Activated T-helper 2 cell treated with anti-CD3 and anti-CD28 coated beads, Interferon-gamma antibody, Interleukin-2, Interleukin-4, amounts not matched to agents 10 μg/mL and 5 μg/mL and 100 μg/mL, durations not matched to agents 14 hours and 24 hours and 36 hours (primary cell): ENCODE measurements at places on chromosomes 6 and 20. TPM values are rescaled to one million over a fixed set of nuclear protein-coding genes. Genes with fewer than 3 reads are reported as not detected.

- no peak for DNase-seq
Measured at GRCh38 chr6:124854338-124854922, 107.8 kb upstream of the RNF217 start.

DNA sequence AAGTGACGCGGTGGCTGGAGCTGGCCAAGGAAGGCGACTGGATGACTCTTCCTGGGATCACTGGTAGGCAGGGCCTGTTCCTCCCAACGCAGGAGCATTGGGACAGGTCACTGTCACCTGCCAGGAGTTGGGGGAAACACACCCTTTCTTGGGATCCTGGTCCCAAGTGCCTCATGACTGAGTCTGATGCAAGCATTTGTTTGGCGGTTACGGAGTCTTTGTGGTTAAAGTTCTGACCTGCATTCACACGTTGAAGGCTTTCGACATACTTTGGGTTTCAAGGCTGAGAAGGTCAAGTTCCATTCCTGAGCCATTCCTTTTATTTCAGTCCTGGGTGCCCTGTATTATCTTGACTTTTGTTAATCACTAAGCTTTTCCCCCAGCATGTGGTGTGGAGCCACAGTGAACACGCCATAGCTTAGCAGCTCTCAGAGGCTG, 6.0 kb downstream of the PNLDC1 start:
- no peak for DNase-seq

DNA sequence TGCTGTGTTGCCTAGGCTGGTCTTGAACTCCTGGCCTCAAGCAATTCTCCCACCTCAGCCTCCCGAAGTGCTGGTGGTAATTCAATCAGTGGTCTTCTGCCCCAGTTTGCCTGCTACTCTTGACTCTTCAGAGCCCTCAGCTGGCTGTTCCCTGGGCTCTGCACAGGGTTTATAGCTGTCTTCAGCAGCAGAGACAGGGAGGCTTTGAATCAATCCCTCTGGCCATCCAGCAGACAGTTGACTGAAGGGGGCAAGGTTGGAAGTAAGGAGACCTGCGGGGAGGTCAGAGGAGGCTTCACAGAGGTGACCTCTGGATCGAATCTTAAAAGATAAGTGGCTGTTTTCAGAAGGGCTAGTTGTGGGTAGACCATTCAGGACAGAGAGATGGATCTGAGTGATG, 26.0 kb upstream of the KIF3B start:
- DNase-seq, result no peak

DNA sequence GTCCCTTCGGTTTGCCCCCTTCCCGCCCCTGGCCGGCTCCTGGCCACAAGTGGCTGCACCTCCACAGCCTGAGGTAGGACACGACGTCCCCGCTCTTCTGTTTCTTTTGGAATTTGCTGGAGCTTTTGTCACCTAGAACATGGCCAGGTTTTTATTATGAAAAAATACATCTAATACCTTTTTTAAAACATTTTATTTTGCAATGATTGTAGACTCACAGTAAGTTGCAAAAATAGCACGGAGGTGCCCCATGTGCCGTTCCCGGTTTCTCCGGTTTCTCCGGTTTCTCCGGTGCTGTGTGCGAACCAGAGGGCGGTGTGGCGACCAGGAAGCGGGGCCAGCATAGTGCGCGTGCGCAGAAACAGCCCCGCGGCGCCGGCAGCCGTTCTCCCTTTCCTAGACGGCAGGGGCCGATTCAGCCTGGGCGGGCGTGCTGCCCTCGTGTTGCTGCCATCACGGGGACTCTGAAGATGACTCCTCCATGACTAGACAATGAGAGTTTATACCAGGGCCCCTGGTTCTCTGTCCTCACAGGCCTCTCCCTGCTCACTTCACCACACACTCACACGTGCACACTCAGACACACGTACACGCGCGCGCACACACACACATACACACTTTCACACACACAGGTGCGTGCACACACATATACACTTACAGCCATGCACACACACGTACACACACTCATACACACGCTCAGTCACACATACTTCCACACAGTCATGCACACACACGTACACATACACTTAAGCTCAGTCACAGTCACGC, 102.1 kb downstream of the TMEM242 start:
- peak; percentile 78 for DNase-seq

GRCh38 chr20:22315771-22316170, 268.6 kb downstream of the FOXA2 start:
- DNase-seq, result no peak

DNA sequence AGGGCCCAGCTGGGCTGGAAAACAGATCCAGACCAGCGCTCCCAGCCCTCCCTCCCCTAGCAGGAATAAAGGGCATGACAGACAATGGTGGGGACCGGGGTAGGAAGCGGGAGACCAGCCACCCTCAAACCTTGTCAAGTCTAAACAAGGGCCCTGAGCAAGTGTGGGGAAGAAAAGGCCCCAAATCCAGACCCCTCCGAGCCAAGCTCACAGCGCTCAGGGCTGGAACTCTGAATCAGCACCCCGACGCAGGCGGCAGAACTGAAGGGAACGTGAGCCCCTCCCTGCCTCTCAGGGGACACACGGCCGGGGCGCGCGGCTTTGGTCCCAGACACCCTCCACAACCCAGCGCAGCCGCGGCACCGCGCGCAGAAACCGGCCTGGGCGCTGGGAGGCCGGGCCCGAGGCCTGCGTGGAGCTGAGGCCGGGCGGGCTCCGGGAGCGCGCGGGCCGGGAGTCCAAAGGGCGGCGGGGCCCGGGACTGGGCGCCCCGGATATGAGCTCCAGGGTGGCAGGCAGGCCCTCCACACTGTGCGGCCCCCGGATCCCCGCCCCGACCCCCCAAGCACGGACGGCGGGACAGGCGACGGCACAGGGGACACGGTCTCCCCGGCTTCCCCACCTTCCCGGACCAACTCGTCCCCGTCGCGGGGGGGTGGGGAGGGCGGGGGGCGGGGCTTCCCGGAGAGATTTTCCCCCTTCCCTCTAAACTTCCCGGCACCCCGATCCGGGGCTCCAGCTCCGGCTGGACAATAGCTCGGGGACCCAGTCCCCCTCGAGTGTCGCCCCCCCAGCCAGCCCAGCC, 641 bp downstream of the TEAD3 start:
- DNase-seq, result no peak

- peak; percentile 14 for DNase-seq
Measured at GRCh38 chr6:142566628-142567396, 265.0 kb downstream of the ADGRG6 start.

- no peak for DNase-seq
Measured at GRCh38 chr6:11667876-11668275, 110.7 kb downstream of the ADTRP start.

- no peak for DNase-seq
Measured at GRCh38 chr6:93447874-93448273, 28.5 kb upstream of the EPHA7 start.

GRCh38 chr20:23257848-23258746, 92.5 kb upstream of the NXT1 start:
- DNase-seq, result no peak

DNA sequence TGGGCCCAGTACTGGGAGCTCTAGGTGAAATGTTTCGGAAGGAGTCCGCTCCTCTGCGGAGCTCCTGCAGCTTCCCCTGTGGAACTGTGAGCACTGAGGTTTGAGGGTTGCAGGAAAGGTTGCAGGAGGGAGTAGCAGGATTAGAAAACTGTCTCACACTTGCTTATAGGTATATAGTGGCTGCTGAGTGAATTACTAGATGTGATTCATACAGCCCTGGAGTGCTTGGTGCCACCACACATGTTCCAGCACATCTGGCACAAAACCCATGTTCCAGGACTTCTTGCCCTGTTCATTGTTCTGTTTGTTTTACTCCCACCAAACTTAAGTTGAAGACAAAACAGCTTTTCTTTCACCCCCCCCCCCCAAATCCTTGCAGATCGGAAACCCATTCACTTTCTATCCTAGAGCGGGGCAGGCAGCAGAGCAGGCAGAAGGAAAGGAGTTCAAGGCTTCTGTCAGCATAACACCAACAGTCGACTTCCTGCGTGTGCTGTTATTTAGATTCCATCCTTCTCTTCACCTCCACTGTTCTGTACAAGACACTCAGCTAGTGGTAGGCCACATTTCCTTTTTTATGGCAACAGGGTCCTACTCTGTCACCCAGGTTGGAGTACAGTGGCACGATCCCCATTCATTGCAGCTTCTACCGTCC, 669 bp upstream of the PEX6 start:
- DNase-seq, result no peak

DNA sequence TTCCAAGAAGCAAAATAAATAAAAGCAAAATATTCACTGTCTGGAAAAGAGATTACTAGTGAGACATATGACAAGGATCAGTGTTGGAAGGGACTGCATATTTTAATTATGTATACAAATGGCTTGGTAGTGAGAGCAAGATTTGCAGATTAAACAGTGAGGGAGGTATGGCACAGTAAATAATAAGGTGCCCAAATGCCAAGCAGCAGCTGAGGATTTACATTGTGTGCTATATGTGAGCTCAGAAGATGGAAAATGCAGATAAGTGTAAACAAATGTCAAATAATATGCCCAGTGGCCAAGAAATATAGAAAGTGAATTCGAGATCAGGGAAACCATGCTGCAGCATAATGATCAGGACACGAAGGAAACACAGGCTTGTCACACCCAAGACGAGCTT, 173.8 kb upstream of the NRSN1 start:
- DNase-seq, result no peak

GRCh38 chr6:43869079-43869710, 99.2 kb downstream of the VEGFA start:
- no peak for DNase-seq

DNA sequence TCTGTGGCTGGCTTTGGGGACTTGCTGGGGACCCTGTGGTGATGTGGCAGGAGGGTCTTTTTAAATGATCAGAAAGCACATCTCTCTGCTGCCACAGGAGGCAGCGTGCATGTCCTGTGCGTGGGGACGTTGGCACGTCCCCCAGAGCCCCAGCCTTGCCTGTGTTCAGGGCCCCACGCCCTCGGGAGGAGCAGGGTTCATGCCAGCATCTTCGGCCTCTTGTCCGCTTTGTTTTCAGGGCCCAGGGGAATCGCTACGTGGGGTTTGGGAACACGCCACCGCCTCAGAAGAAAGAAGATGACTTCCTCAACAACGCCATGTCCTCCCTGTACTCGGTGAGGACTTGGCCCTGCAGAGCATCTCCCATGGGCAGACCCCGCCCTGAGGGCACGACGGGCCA, 6.0 kb downstream of the ARFGAP1 start:
- no peak for DNase-seq

GRCh38 chr20:11429889-11430519, 487.7 kb upstream of the BTBD3 start:
- no peak for DNase-seq

The ABHD12 gene
- total RNA-seq, result 29.0 and 29.5 TPM in 2 replicates

The PEX6 gene
- total RNA-seq, result 26.0 and 27.8 TPM in 2 replicates

The ATF6B gene
- total RNA-seq, result 86.9 and 91.2 TPM in 2 replicates

The ACAT2 gene
- total RNA-seq, result 108 and 109 TPM in 2 replicates

The BLOC1S5 gene
- total RNA-seq, result 21.2 and 25.4 TPM in 2 replicates

The COX4I2 gene
- total RNA-seq, result not detected in 2 replicates

The SLA2 gene
- 54.9 and 56.5 TPM in 2 replicates for total RNA-seq

The CLVS2 gene
- not detected in 2 replicates for total RNA-seq

The CALHM5 gene
- not detected in 2 replicates for total RNA-seq

The IMPG1 gene
- not detected in 2 replicates for total RNA-seq

The YIPF3 gene
- total RNA-seq, result 51.7 and 59.0 TPM in 2 replicates

The NKAIN2 gene
- not detected in 2 replicates for total RNA-seq

The PNLDC1 gene
- total RNA-seq, result 0.32 and 0.74 TPM in 2 replicates

The BPIFB4 gene
- not detected in 2 replicates for total RNA-seq

The WFDC5 gene
- not detected in 2 replicates for total RNA-seq

The SCUBE3 gene
- total RNA-seq, result not detected in 2 replicates
